Omental fat pad (tissue), 4 donors: ENCODE measurements at places on chromosomes 2 and 18. TPM values are rescaled to one million over a fixed set of nuclear protein-coding genes. Genes with fewer than 3 reads are reported as not detected.

GRCh38 chr2:20580690-20581437 is 70.0 kb downstream of the HS1BP3 start:
- no peak for DNase-seq

DNA sequence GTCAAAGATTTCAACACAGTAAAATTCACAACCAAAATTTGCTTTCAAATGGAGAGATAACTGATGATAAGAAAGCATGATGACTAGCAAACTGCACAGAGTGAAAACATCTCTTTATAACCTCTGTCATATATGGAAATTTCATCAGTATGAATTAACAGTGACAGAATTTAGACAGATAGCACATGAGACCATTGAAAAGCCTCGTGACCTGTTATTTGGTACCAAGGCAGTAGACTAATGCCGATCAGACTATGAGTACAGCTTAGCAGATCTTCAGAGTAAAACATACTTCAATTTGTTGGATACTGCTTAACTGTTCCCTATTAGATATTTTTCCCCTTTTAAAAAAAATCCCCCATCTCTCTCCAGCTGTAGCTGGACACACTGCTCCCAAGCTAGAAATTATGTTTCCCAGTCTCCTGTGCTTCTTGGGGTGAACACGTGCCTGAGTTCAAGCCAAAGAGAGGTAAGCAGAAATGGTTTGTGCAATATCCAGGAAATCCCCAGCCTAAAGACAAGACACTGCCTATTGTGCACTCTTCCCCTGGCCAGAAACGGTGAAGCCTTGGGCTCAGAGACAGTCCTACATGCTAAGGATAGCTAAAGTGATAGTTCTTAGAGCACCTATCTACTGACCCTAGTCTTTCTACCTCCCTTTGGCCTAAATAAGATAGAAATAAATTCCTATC is 256.1 kb downstream of the NCKAP5 start:
- DNase-seq: no peak

GRCh38 chr18:29147944-29148343 is 971.0 kb upstream of the CDH2 start:
- no peak for DNase-seq

DNA sequence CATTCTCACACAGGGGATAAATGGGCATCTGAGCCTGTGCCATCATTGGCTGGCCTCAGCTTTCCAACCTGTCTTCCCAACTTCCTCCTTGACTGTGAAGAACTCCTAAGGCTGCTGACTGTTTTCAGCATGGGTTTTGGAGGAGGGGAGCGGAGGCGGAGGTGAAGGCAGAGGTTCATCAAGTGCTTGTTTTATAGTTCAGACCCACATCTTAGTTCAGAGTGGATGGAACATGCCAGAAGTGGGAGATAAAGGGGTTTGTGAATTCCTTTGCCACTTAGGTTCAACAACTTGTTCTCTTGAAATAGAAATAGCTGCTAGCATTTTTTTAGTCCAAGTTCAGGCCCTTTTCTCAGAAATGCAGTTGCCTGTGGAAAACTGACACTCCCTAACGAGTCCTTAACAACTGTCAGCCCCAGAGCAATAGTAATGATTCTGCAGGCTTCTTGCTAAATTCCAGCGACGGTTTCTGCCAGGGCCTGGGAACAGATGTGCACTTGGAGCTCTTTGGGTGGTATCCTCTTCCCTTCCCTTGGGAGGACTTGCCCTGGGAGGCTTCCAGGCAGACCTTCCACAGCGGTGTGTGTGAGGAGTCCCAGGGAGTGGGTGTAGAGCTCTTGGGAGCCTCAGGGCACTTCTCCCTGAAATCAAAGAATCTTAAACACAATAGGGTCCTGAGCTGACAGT is 30.1 kb upstream of the ITGA6 start:
- DNase-seq: no peak

Gene DSEL
- 28.7 TPM for total RNA-seq

GRCh38 chr2:216236486-216236885 is 127.3 kb downstream of the XRCC5 start:
- DNase-seq: no peak

Gene CXCR4
- total RNA-seq: 38.0 TPM
